ENCODE measurements at places on chromosomes 2 and 18.

- DNase-seq = no peak
Measured at GRCh38 chr2:27795868-27796277, 24.4 kb downstream of the MRPL33 start.

- no peak for DNase-seq
Measured at GRCh38 chr18:6842081-6842480, 112.6 kb downstream of the ARHGAP28 start.

GRCh38 chr2:107267086-107267485 lies 381.1 kb upstream of the ST6GAL2 start:
- DNase-seq = no peak

GRCh38 chr2:9091811-9092210 lies 88.3 kb upstream of the MBOAT2 start:
- no peak for DNase-seq

GRCh38 chr2:143193121-143193520 lies 63.9 kb downstream of the ARHGAP15 start:
- no peak for DNase-seq

- DNase-seq = no peak
Measured at GRCh38 chr2:178246696-178247095, 52.4 kb downstream of the OSBPL6 start.

- DNase-seq = no peak
Measured at GRCh38 chr2:197059477-197059876, 133.0 kb upstream of the PGAP1 start.

DNA sequence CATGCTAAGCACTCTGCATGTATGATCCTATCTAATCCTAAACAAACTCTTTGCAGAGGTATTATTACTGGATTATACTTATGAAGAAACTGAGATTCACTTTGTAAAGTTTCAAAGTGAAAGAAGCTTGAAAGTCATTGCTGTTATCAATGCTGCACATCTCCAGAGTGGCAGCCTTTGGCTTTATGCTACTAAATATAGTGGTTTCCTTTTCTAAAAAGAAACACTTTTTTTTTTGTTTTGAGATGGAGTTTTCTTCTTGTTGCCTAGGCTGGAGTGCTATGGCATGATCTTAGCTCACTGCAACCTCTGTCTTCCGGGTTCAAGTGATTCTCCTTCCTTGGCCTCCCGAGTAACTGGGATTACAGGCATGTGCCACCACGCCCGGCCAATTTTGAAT lies 114.9 kb upstream of the RAB27B start:
- DNase-seq = no peak

DNA sequence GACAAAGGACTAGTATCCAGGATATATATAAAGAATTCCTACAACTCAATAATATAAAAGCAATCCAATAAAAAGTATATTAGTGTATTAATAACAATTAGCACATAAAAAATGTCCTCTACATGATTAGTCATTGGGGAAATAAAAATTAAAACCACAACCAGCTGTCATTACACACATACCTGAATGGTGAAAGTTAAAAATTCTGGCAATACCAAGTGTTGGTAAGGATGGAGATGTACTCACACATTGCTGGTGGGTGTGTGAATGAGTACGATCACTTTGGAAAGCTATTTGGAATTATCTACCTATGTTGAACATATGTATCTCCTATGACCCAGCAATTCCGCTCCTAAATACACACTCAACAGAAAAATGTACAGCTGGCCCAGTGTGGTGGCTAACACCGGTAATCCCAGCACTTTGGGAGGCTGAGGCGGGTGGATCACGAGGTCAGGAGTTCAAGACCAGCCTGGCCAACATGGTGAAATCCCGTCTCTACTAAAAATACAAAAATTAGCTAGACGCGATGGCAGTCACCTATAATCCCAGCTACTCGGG lies 14.3 kb upstream of the NOL10 start:
- no peak for DNase-seq

- no peak for DNase-seq
Measured at GRCh38 chr2:134623046-134623445, 95.8 kb downstream of the TMEM163 start.

DNA sequence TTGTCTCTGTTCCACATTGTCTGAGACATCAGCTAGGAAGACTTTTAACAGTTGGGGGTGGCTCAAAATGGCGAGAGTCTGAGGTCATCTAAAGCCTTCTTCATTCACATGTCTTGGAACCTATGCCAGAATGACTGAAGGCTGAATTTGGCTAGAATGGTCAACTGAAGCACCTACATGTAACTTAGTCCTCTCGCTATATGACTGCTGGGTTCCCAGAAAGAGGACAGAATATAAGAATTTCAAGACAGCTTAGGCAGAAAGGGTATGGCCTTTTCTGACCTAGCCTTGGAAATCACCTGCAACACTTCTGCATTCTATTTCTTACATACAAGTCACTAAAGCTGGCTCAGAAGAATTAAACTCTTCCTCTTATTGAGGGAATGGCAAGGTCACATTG lies 75.6 kb upstream of the OTX1 start:
- DNase-seq = no peak

DNA sequence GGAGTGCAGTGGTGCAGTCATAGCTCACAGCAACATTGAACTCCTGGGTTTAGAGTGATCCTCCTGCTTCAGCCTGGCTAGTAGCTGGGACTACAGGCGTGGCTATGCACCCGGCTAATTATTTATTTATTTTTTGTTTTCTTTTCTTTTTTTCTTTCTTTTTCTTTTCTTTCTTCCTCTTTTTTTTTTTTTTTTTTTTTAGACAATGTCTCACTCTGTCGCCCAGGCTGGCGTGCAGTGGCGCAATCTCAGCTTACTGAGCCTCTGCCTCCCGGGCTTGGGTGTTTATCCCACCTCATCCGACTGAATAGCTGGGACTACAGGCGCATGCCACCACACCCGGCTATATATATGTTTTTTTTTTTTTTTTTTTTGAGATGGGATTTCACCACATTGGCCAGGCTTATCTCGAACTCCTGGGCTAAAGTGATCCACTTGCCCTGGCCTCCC lies 1.4 kb upstream of the ANXA4 start:
- no peak for DNase-seq

DNA sequence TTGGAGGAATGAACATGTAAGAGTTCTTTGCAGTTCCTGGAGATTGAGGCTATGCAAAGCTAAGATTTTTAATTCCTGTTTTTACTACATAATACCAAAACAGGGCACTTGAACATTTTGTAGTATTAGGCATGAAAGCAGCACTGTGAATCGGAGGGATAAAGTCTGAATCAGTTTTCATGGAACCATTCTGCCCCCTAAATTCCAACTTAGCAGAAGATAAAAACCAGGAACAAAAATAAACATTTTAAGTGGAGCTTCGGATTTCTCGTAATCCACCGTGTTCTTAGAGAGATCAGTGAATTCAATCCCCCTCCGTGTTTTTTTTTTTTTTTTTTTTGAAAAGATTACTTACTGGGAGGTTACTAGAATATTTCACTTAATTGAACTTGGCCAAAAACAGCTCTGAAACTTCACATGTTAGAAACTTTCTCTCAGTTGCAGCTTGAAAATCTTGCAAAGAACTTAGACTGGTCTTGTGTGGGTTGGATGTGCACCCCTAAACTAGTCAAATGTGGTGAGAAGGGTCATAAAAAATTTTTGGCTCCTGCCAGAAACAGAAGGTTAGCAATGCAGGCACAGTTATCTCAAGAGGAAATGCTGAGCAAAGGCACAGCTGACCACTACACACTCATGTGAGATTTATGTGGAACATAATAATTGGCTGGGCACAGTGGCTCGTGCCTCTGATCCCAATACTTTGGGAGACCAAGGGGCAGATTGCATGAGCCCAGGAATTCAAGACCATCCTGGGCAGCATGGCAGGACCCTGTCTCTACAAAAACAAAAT lies 145.4 kb upstream of the RNF152 start:
- DNase-seq = no peak

GRCh38 chr2:1898461-1899395 lies 154.4 kb upstream of the PXDN start:
- no peak for DNase-seq
